ENCODE measurements at places on chromosomes 7 and 10.

- DNase-seq, result no peak
Observed at GRCh38 chr10:10627414-10627813, 390.3 kb upstream of the CELF2 start.

DNA sequence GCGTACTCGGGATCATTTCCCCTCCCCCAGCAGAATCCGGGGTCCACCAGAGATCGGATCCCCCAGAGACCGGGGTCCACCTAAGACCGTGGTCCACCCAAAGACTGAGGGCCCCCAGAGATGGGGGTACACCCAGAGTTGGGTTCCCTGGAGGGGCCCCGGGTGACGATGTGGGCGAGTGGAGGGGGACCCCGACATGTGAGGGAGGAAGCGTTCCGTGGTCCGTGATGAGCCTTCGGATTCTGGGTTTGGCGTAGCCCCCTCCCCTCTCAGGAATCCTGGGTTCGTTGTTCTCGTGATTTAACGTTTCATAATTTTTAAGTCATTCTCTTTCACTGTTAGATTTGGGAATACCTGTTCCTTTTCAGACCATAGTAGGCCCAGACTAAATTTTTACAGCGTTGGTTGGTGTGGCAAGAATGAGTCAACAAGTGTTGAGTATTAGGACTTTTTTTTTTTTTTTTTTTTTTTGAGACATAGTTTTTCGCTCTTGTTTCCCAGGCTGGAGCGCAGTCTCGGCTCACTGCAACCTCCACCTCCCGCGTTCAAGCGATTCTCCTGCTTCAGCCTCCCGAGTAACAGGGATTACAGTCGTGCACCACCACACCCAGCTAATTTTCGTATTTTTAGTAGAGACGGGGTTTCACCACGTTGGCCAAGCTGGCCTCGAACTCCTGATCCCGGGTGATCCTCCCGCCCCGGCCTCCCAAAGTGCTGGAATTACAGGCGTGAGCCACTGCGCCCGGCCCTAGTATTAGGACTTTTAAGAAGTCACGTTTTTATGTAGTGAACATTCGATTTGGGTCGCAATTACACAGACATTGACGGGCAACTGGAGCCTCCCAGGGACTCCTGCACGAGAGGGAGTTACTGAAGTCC lies 672 bp downstream of the GTPBP4 start:
- DNase-seq, result peak; percentile 18

DNA sequence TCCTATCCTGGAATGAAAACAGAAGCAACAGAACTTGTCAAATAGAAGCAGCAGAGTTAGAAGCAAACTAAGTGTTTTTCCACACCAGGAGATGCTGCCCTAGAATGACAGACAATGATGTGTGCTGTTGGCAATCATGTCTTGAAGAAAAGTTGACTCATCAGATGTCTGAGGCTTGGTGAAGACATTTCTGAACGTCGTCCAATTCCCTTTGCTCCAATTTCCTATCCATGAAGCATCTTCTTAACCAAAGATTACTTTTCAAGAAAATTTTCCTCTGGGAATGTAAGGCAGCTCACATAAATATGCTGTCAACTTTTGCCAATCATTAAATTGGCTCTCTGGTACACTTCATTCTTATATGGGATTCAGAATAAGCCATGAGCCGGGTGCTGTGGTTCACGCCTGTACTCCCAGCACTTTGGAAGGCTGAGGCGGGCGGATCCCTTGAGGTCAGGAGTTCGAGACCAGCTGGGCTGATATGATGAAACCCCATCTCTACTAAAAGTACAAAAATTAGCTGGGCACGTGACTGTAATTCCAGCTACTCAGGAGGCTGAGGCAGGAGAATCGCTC lies 34.6 kb downstream of the MALSU1 start:
- no peak for DNase-seq

DNA sequence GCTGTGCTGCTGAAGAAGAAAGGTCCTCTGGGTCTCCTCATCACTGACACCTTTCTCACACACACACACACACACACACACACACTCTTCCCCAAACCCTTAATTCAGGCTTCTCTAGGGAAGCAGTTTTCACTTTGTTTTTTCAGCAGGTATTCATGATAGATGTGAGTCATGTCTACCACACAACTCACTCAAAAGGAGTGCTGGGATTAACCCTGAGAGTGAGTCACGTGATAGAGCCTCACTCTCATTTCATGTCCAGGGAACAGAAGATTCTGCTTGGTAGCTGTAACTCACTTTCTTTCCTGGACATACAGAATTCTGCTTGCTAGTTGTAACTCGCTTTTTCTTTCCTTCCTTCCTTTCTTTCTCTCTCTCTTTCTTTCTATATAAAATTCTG lies 45.4 kb downstream of the VIM start:
- no peak for DNase-seq

DNA sequence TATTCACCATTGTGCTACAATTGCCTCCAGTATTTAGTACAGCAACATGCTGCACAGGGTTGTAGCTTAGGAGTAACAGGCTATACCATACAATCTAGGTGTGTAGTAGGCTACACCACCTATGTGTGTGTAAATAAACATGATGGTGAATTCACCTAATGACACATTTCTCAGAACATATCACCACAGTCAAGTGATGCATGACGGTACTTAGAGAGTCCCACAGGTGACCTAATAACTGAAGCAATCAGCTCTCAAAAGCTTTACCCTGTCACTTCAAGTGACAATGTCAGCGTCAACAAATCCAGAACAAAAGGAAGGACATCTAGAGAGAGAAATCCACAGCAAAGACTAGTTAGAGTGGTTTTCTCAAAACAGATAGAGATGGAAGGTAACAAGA lies 38.8 kb downstream of the CCNJ start:
- DNase-seq, result no peak

GRCh38 chr7:102918845-102919244 lies 6.0 kb downstream of the LRRC17 start:
- no peak for DNase-seq

Data from stimulated activated CD4-positive, alpha-beta T cell treated with anti-CD3 and anti-CD28 coated beads, Interleukin-12 subunit alpha, Interleukin-12 subunit beta, amount 100 ng/mL, for 24 hours (primary cell).